ENCODE measurements at places on chromosomes 11 and 22.
A peak's percentile ranks its signal among the peaks of the same experiment; 100 is the strongest.

DNA sequence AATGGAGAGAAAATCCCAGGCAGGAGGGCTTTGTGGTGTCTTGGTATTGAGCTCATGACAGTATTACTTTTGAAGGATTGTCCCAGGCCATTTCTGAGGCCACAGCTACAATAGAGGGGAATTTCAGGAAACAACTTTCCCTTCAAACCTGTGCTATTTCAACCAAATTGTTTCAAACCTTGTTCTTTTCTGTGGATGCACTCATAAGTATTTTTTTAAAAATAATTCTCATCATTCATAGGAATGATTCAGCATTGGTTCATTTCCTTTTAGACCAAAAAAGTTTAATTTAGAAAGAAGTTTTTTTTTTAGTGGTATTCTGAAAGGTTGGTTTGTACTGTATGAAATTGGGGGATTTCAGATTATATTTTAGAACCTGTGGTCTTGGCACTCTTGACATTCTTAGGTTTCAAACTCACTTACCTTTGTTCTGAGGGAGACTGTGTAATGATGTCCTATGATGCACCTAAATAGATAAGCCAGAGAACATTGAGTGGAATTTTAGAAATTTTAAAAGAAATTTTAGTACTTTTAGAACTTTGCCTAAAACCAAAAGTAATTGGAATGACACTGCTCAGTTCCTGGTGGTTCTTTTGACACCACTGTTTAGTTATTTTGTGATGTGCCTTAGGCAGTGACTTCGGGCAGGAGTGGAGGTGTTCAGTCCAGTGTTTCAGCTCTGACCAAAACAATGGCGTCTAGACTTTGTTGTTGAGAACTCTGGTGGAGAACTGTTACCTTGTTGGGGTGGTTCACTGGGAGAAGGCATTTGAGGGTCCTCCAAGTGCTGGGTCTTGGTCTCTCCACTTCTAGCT lies 12.2 kb downstream of the TEAD1 start:
- no peak for DNase-seq

DNA sequence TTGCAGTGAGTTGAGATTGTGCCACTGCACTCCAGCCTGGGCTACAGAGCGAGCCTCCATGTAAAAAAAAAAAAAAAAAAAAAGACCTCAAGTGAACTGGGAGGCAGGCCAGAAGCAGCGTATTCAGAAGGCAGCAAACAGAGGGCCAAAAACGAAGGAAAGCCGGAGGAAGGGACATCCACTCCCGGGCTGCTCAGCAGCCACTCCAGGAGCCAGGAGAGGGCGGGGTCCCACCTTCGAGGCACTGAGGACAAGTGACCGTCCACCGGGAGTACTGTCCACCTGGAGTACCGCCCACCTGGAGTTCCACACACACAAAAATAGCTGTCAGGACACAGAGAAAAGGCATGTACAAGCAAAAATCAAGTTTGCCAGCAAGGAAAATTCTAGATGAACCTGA lies 5.5 kb downstream of the TOLLIP start:
- no peak for DNase-seq

DNA sequence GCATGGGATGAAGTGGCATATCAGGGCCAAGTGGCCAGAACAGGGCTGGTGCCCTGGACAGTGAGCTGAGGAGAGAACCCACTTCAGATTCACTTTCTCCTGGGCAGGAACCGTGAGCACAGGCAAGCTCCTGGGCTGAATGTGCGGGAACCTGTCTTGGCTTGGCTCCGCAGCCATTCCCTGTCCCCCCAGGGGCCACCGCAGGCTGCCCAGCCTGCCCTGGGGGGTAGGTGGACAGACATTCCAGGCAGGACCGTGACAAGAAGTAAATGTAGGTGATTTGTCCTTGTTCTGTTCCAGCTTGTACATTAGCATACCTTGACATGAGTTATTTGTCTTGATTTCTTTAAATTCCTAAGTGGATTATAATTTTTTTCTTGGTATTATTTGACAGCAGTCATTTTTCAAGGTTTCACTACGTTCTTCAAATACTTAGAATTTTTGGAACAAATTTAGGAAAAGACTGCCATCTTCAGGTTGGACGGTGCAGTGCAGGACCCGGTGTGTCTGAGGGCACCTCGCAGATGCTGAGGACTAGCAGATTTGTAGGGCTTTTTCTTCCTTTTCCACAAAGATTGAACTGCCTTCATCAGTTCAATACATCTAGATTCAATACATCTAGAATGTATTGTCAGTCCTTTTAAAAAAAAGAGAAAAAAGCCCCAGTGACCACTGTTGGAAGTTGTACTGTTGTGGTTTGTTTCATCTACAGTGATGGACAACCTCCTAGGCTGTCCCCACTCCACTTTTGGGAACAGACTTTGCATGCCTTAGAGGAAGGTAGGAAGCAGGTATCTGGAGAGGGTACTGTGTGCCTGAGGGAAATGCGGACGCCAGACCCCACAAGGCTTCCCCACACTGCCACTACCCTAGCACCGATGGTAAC lies 115.1 kb upstream of the RASSF10 start:
- DNase-seq = no peak

GRCh38 chr11:11115475-11115874 lies 237.6 kb downstream of the CSNK2A3 start:
- DNase-seq = no peak

GRCh38 chr11:68325183-68325906 lies 13.0 kb downstream of the LRP5 start:
- no peak for DNase-seq

DNA sequence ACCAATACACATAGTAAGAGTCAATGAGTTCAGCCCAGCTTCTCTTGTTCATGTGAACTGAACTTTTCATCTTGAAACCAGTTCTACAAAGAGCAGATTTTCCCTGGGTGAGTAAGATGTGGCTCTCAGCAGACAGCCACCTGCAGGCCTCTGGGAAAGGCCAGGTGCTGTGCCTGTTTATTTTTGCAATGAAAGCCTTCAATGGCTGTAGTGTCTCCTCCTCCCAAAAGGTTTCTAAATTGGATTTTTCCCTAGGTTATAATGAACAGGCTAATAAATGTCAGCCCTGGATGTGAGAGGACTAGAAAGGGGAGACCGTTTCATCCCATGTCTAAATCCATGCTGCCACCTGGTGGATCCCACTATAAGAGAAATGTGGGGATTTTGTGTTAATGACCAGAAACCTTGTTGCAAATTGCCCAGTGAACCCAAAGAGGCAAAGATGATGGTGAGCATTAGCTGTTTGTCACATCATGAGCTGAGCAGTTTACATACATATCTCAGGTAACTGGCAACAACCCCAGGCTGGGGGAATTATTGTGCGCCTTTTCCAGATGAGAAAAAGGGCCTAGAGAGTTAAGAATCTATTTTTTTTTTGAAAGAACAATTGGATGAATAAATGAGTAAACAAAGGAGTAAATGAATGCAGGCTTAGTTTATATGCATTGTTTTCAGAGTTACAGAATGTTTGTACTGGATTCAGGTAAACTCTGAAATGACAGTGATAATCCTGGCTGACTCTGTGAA lies 12.7 kb downstream of the C11orf91 start:
- no peak for DNase-seq

- DNase-seq = peak; percentile 10
These were observed at the start of gene APBB1 for GRCh38 chr11:6419009-6419631. Gene APBB1 (minus strand): TSS chr11:6419094. CDS start chr11:6411347, 7,747 bp downstream.

- DNase-seq = no peak
These were observed 95.3 kb downstream of the ST3GAL4 start for GRCh38 chr11:126450806-126451205.

GRCh38 chr11:94315664-94316063 lies 11.3 kb downstream of the IZUMO1R start:
- no peak for DNase-seq

- no peak for DNase-seq
These were observed 125.7 kb upstream of the SNX19 start for GRCh38 chr11:131042041-131042390.

GRCh38 chr11:23995891-23996290 lies 501.0 kb upstream of the LUZP2 start:
- no peak for DNase-seq

DNA sequence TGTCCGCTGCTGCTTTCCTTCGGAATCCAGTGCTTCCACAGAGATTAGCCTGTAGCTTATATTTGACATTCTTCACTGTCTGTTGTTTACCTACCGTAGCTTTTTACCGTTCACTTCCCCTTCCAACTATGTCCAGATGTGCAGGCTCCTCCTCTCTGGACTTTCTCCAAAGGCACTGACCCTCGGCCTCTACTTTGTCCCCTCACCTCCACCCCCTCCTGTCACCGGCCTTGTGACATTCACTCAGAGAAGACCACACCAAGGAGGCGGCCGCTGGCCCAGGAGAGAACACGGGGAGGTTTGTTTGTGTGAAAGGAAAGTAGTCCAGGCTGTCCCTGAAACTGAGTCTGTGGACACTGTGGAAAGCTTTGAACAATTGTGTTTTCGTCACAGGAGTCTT lies 15.4 kb upstream of the ST14 start:
- DNase-seq = no peak

DNA sequence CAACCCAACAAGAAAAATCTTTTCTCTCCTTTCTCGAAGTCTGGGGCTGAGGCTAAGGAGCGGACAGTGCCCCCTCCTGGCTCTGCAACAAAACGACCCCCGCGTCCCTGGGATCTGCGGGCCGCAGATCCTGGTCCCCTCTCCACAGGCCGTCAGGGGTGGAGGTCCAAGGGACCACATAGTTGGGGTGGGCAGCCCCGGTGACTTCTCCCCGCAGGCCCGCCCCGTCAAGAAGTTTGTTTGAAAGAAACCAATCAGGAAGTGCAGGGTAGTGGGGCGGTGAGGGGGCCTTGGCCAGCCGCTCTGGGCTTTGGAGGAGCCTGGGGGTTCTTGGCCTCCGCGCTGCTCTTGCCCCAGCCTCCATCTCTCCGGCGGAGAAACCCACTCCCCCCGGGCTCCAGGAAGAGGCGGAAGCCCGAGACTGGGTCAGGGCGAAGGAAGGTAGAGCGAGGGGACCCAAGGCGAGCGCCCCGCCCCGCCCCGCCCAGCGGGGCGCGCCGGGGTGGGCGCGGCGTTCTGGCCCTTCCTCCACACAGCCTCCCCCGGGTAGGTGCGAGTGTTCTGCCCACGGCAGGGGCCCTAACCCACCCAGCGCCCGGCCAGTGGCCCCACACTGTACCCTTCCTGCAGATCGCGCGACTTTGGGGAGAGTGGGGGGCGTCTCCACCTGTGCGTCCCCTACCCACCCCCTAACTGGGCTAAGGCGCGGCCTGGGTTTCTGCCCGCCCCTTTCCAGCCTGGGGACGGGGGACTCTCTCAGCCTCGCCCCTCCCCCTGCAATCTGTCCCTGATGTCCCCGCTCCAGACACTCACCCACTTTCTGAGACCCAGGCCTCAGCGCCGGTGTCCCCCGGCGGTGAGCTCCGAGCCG lies 1.3 kb downstream of the TP53I11 start:
- no peak for DNase-seq

GRCh38 chr11:20050551-20051333 lies 109.5 kb downstream of the DBX1 start:
- no peak for DNase-seq

GRCh38 chr22:20174785-20175596 lies 24.1 kb upstream of the CCDC188 start:
- DNase-seq = no peak

GRCh38 chr22:21605887-21606564 lies 23.8 kb downstream of the YDJC start:
- no peak for DNase-seq

DNA sequence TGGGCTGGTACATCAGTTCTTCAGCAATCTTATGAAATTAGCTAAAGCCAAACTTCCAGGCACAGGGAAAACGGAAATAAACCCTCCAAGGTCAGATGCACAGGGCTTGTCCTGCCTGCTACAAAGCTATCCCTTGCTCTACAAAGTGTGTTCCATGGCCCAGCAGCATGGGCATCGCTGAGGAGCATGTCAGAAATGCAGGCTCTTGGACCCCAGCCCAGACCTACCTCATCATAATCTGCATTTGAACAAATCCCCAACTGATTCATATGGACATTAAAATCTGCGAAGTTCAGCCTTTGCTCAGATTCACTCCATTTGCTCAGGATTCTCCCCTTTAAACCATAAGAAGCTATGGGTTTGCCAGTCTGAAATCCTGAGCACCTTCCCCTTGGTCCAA lies 129.7 kb upstream of the CSNK2A3 start:
- no peak for DNase-seq

DNA sequence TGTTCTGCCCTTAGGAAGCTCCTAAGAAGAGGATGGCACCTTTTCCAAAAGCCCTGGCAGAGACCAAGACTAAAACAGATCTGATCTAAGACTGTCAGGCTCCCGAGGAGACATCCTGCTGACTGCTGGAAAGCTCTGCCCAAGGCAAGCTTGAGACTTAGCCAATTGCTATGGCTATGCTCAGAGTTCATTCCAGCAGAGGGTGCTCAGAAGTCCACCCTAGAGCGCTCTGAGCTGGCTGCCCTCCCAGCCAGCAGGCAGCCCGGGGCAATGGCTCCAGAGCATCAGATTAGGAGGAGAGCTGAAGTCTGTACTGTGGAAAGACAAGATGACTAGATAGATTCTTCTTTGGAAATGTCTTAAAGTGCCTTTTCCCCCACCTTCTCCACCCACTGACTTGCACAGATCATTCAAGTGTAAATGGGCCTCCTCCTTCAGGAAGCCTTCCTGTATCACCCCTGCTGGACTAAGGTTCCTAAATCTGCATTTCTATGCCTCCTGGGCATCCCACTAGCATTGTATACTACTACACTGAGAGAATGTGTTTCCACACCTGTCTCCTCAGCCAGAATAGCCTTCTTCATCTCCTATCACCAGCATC lies 23.4 kb downstream of the LRRC55 start:
- DNase-seq = no peak

GRCh38 chr11:71428861-71429435 lies 19.2 kb downstream of the DHCR7 start:
- no peak for DNase-seq

DNA sequence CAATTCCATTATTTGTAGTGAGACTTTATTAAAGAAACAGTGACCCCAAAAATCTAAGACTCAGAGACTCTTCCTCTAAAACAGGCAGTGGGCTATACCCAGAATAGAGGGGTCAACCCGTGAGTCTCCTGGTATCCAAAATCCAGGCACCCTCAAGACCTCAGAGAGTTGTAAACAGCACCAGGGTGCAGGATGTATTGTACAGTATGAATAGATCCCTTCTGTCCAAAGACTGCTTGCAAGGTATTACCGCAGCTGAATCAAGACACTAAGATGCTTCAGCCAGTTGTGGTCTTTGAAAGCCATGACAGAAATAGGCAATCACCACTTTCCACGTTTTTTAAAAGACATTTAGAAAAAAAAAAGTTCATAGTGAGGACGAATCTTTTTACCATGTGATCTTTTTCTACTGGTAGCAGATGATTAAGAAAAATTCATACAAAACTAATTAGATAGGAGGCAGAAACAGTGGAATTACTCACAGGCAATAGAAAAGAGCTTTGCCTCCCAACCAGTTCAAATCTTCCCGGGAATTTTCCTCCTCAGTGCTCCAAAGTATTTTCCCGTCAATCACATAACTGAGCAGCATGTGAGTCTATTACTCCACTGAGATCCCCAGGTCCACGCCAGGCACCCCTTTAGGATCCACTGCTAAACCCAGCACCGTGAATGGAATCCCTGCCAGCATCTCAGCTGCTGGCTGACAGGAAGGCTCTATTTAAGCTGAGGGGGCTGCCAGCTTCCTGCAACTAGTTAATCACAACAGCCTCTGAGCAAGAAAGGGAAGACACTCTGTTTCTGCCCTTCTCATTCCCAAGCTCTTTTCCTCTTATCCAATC lies 113.1 kb downstream of the ETS1 start:
- no peak for DNase-seq

GRCh38 chr11:102254047-102254446 lies 63.2 kb upstream of the BIRC3 start:
- no peak for DNase-seq

All from stimulated activated CD8-positive, alpha-beta memory T cell treated with anti-CD3 and anti-CD28 coated beads, Interleukin-15, amount 100 ng/mL, for 4 hours (primary cell).